ENCODE measurements at places on chromosomes 4 and X.
A peak's percentile ranks its signal among the peaks of the same experiment; 100 is the strongest.

DNA sequence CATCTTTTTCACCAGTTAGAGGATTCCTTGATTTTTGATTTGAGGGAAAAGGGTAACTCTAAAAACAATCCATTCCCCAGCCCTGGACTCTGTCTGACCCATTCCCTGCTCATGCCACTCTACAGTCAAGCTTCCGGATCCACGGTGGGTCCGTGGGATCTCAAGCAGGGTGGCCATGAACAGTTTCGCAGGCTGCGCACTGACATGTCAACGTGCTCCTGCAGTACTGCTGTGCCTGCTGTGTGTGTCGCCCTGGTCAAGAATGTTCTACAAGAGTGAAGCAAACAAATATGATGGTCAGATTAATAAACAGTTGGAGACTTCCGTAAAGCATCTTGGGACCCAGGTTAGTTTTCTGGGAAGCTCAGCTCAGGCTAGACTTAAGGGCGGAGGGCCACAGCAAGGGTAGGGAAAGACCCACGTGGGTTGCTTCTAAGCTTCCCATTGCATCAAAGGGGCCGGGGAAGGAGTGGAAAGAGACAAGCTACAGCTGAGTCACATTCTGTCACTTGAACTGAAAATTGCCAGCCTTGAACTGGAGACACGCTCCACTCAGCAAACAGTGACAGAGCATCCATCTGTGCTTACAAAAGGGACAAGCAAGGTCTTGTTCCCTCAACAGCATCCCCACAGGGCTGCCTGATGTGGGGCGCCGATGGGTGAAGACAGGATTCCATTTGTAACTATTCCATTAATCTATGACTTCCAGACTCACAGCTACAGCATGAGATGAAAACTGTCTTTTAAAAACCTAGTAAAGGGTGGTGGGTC lies 81.8 kb downstream of the MTMR1 start:
- no peak for DNase-seq
- no peak overlapping the region for H3K27ac ChIP-seq
- no peak overlapping the region for H3K4me3 ChIP-seq
- no peaks in the 10 kb centered on the region for H3K4me1 ChIP-seq
- H3K27me3 ChIP-seq, result no peaks in the 10 kb centered on the region
- H3K36me3 ChIP-seq, result no peaks in the 10 kb centered on the region

GRCh38 chr4:99438405-99438780 lies 3.3 kb upstream of the ADH7 start:
- H3K36me3 ChIP-seq, result no peaks in the 10 kb centered on the region
- peak; percentile 2 for DNase-seq
- H3K27ac ChIP-seq, result peak overlapping the region; percentile 93

DNA sequence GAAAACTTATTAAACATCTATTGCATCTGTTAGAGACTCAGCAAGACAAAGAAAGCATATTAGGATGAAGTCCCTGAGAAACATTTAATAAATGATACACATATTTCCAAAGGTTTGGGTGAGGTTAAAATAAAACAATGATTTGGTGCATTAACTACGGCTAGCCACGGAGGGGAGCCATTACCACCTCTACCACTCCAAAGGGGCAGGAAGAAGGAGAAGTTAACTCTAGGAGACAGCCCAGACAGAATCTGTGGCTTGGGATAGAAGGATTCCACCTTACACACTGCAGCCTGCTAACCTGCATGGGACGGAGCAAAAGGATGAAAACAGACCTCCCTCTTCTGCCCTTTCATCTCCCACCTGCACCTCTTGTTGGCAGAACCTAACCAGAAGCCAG lies 189.1 kb upstream of the C1QTNF7 start:
- H3K4me1 ChIP-seq, result peaks cover 5% of the 10 kb centered on the region
- no peak overlapping the region for H3K27ac ChIP-seq
- no peak for DNase-seq
- no peaks in the 10 kb centered on the region for H3K27me3 ChIP-seq
- no peak overlapping the region for H3K4me3 ChIP-seq

- H3K27ac ChIP-seq, result no peak overlapping the region
- no peak overlapping the region for H3K4me3 ChIP-seq
- H3K4me1 ChIP-seq, result peaks cover 3% of the 10 kb centered on the region
- H3K27me3 ChIP-seq, result no peaks in the 10 kb centered on the region
- H3K36me3 ChIP-seq, result no peaks in the 10 kb centered on the region
Measured at GRCh38 chr4:39649639-39650265, 11.1 kb upstream of the SMIM14 start.

DNA sequence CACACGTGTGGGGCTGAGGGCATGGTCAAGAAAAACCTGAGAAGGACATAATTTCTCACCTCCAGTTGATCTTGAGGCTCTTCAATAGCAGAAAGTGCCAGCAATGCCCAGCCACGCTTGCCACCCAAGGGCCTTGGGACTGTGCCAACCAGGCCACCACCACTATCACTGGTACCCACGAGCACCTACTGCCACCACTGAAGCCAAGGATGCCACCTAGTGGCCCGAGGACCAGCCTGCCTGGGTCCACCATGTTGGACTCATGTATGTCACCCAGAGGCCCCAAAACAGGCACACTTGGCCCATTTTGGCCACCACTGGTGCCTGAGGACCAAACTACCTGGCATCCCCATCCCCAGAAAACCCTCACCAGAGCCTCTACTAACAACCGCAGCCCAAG lies 191.8 kb downstream of the ADAM29 start:
- no peak for DNase-seq
- no peaks in the 10 kb centered on the region for H3K27me3 ChIP-seq
- no peak overlapping the region for H3K27ac ChIP-seq
- H3K4me1 ChIP-seq, result no peaks in the 10 kb centered on the region
- no peaks in the 10 kb centered on the region for H3K36me3 ChIP-seq
- H3K4me3 ChIP-seq, result no peak overlapping the region
